ENCODE measurements at places on chromosomes 2 and 18. TPM values are rescaled to one million over a fixed set of nuclear protein-coding genes. Genes with fewer than 3 reads are reported as not detected.

GRCh38 chr2:50006327-50006726 is 852.0 kb upstream of the FSHR start:
- DNase-seq = no peak

- no peak for DNase-seq
These were observed 347.9 kb downstream of the ADCYAP1 start for GRCh38 chr18:1252534-1252933.

DNA sequence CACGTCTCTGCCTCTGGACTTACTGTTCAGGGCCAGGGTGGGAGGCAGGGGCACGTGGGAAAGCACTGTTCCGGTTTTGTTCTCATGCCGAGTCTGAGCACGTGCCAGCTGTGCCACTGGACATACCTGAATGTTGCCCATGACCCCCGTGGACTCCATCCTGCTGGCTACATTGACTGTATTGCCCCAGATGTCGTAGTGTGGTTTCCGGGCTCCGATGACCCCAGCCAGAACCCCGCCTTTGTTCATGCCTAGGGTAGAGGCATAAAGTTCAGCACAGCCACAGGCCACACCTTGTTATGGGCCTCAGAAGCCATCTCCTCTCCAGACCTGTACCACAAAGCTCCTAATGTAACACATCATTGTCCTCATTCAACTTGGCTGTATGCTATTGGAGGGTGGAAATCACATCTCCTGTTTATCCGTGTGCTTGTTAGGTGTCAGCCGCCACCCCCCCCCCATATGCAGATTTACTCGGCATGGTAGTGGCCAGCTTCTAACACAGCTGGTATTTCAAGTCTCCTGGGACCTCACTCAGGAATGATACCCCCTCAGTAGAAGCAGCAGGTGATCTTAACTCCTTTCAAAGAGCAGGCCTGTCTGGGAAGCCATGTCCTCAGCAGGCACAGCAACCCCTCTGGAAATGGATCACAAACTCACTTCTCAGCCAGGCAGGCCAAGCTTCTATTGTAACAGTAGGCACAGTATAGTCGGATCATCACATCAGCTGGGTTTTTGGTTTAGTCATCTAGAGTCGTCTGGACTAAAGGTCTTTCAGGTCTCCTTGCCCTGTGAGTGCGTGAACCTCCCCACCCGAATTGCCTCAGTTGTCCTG is 27.6 kb downstream of the CENPO start:
- no peak for DNase-seq

Gene VWC2L
- not detected for total RNA-seq

Gene NMUR1
- total RNA-seq = not detected

DNA sequence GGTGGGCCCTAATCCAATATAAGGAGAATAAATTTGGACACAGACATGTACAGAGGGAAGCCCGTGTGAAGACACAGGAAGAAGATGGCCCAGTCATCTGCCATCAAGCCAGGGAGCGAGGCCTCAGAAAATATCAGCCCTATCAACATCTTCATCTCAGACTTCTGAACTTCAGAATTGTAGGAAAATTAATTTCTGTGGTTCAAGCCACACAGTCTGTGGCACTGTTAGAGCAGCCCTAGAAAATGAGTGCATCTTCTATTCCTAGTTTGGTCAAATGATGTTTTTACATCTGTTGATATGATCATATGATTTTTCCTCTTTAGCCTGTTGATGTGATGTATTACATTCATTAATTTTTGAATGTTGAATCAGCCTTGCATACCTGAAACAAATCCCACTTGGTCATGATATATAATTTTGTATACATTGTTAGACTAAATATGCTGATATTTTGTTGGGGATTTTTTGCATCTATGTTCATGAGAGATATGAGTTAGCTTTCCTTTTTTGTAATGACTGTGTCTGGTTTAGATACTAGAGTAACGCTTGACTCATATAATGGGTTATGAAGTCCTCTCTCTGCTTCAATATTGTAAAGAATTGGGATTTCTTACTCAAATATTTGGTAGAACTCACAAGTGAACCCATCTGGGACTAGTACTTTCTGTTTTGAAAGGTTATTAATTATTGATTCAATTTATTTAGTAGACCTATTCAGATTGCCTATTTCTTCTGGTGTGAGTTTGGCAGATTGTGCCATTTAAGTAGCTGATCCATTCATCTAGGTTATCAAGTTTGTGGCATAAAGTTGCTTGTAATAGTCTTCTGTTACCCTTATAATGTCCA is 451.4 kb downstream of the EIPR1 start:
- DNase-seq = no peak

DNA sequence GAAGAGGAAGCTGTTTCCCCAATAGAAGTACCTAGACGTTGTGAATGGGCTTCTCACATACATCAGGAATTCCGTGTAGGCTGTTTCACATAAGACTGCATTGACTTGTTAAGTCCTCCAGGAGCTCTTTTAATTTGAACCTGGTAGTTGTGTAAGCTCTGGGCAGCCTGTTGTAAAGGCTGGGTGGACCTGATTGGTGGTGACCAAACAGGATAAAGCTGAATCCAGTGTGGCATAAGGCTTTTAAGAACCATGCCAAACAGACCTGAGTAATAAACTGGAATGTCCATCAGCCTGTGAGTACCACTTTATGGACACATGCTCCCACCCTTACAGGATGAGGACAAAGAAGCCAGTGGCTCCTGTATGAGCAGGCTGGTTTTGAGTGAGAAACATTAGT is 24.1 kb downstream of the RMND5A start:
- DNase-seq = no peak

- no peak for DNase-seq
These were observed 734.4 kb downstream of the CBLN2 start for GRCh38 chr18:71809711-71810110.

DNA sequence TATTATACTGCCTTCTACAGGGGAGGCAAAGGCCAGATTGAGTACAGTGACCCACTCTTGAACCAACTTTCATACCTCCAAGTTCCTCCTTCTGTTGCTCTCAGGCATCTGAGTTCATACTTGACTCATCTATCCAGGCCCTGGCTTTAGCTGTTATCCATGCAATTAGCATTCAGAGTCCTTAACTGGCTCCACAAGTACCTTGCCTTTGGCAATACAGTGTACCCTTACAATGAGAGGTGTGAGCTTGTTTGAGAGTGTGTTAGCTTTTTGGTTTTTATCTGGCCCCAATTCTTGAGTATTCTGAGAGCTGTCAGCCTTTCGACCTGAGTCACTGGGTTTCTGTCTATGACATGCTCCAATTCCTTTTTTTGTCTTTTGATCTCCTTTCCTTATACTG is 60.2 kb downstream of the EHD3 start:
- DNase-seq = no peak

- DNase-seq = peak; percentile 90
These were observed at the start of gene MARCHF4 for GRCh38 chr2:216371721-216372702. MARCHF4 (minus strand) TSS chr2:216372483; CDS start chr2:216370260, 2,223 bp downstream.

DNA sequence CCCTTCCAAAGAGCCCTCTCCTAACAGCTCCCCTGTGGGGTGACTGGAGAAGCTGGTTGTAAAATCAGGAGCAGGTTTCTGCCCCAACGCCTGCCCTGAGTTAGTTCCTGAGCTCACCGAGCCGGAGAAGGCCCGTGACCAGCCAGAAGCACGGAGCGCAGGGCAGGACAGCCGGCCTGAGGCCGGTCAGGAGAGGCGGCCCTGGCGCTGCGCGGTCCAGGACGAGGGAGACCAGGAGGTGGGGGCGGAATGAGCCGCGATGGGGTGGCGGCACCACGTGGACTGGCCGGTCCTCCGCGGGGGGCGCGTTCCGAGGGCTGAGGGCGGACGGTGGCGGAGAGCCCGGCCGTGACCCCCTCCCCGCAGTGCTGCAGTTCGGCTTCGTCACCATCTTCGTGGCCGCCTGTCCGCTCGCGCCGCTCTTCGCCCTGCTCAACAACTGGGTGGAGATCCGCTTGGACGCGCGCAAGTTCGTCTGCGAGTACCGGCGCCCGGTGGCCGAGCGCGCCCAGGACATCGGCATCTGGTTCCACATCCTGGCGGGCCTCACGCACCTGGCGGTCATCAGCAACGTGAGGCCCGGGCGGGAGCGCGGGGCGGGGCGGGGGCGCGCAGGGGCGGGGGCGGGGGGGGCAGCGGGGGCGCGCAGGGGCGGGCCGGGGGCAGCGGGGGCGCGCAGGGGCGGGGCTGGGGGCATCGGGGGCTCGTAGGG is 29.0 kb downstream of the ANO7 start:
- DNase-seq = peak; percentile 68

Gene POMC
- 0.99 TPM for total RNA-seq

GRCh38 chr2:101974663-101975062 is 17.1 kb upstream of the IL1R2 start:
- DNase-seq = no peak

DNA sequence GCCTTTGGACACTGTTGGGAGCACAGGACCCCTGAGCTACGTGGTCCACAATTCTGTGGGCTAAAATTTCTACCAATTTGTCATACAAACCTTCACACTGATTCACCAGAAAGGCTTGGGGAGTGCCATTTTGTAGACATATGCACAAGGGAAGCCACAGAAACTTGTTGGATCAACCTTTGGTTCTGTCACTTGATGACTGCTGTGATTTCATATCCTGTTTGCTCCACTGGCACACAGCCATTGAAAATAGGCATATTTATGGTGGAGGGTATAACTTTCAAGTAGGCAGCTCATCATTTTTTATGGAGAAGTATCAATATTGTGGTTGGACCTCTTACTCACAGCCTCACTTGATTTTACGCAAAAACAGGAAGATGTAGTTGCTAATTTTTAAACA is 10.5 kb downstream of the NAPG start:
- peak; percentile 69 for DNase-seq
